Suprapubic skin (tissue), 4 donors: ENCODE measurements at places on chromosomes 3 and 15.
A peak's percentile ranks its signal among the peaks of the same experiment; 100 is the strongest.

DNA sequence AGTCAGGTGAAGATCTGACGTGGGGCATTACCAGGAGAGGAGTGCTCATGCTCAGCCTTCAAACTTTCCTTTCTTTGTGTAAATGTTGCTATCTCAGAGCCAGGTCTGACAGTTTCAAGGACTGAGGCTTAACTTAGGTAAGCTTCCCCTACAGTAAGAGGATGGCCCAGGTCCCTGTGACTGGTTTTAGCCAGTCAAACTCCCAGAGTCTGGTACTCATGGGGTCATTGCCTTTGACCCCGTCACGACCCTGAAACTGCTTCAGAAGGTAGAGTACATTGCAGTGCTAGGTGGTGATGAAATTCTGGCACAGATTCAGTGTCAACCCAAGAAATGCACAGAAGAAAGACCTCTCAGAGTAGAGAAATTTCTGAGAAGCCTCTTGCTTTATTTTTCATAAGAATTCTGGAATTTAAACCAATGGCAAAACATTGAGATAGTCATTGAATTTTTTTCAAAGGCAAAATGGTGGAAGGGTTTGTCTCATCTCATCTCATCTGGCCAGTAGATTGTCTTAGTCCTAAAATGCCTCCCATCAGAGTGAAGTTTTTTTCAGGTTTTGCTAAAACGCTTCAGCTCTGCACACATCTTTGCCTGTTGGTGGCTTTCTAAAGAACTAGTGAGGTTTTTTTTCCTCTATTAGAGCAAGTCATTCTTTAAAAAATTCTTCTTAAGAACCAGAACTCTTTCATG is 23.1 kb downstream of the ZBTB38 start:
- DNase-seq = no peak
- H3K4me1 ChIP-seq = peaks cover 40% of the 10 kb centered on the region
- H3K27ac ChIP-seq = no peak overlapping the region

- no peaks in the 10 kb centered on the region for H3K36me3 ChIP-seq
- H3K4me1 ChIP-seq = no peaks in the 10 kb centered on the region
- no peak overlapping the region for H3K4me3 ChIP-seq
- no peak for DNase-seq
- H3K27ac ChIP-seq = no peak overlapping the region
Measured at GRCh38 chr3:111392894-111393398, 149.1 kb upstream of the CD96 start.

DNA sequence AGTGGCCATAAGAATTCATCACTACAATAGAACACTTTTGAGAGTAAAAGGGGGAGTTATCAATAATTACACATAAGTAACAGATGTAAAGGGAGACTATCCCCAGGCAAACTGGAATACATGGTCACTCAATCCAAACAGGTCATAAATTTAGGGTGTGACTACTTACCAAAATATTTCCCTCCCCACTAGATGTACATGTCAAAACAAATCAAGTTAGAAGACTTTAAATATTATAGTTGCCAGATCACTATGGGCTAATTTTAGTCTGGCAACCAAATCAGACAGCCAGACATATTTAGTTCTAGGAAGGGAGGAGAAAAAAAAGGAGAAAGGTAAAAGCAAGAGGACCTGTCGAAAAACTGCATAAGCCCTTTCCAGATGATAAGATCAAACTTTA is 23.1 kb downstream of the SLC24A5 start:
- DNase-seq = no peak
- H3K4me1 ChIP-seq = peaks cover 5% of the 10 kb centered on the region
- no peaks in the 10 kb centered on the region for H3K27me3 ChIP-seq
- H3K4me3 ChIP-seq = no peak overlapping the region
- no peaks in the 10 kb centered on the region for H3K36me3 ChIP-seq

DNA sequence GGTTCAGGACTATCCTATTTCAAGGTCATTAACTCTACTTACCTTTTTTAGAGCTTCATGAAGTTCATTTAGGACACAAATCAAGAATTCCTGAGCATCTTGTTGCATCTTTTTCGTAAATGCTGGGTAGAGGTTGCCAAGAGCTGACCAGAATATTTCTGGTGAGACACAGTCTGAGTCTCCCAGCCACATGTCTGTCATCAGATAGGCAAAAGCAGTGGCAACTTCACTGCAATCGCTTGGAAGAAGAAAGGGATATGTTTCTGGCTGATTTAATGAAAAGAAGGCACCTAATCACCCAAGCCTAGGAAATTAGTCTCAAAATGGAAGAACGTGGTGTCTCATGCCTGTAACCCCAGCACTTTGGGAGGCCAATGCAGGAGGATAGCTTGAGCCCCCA is 2.9 kb downstream of the USP50 start:
- DNase-seq = no peak
- H3K4me3 ChIP-seq = no peak overlapping the region
- H3K4me1 ChIP-seq = no peaks in the 10 kb centered on the region
- no peaks in the 10 kb centered on the region for H3K27me3 ChIP-seq
- no peak overlapping the region for H3K27ac ChIP-seq

GRCh38 chr15:63938486-63939061 is 104.8 kb upstream of the HERC1 start:
- peaks cover 28% of the 10 kb centered on the region for H3K4me1 ChIP-seq
- no peaks in the 10 kb centered on the region for H3K36me3 ChIP-seq
- no peaks in the 10 kb centered on the region for H3K27me3 ChIP-seq
- H3K27ac ChIP-seq = no peak overlapping the region
- no peak for DNase-seq

DNA sequence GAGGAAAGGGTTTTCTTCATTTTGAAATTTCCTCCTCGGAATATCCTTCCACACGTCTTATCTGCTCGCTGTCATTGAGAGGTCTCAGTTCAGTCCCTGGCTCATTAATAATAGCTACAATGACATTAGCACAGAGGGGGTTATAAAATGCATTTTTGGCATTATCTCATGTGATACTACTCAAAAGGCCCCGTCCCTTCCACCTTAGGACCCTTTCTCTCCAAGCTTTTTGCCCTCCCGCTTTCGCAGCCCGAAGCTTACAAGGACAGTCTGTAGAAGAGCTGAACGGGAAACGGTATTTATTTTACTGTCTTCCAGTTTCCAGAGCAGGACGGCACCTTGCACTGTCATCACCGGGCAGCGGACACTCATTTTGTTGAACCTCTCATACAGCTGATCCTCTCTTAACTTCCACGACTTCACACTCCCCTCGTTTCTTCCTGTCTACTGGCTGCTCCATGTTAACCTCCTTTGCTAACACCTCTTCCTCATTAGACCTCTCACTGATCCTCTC is 5.6 kb upstream of the PLEKHO2 start:
- peaks cover 23% of the 10 kb centered on the region for H3K4me1 ChIP-seq
- H3K27ac ChIP-seq = peak overlapping the region; percentile 38
- H3K4me3 ChIP-seq = peak overlapping the region; percentile 12
- H3K36me3 ChIP-seq = no peaks in the 10 kb centered on the region

GRCh38 chr3:134495980-134496379 is 10.1 kb downstream of the CEP63 start:
- no peaks in the 10 kb centered on the region for H3K4me1 ChIP-seq
- DNase-seq = no peak
- no peak overlapping the region for H3K27ac ChIP-seq
- no peak overlapping the region for H3K4me3 ChIP-seq
- peaks cover 13% of the 10 kb centered on the region for H3K36me3 ChIP-seq

DNA sequence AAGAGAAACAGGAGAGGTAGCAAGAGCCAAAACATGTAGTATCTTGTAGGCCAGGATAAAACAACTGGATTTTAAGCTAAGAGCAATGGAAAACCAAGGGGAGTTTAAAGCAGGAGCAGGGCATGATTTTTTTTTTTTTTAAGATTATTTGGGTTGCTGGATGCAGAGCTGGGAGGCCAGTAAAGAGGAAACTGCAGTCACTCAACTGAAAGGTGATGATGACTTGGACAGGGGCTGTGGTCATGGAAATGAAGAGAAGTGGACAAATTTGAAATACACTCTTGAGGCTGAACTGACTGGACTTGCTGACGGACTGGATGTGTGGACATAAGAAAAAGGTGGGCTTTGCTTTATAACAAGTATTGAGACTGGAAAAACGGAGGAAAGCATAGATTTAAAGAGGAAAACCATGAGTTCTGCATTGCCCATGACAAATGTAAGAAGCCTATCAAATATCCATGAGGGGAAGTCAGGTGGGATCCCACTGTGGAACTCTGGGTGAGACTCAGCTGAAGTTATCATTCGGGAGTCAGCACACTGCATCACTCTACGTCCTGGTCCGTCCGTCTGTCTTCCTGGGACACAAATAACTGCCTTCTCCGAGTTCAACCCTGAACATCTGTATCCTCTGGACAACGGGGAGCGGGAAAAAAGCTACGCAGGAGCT is 688 bp downstream of the XPC start:
- no peaks in the 10 kb centered on the region for H3K27me3 ChIP-seq
- H3K4me3 ChIP-seq = peak overlapping the region; percentile 94
- DNase-seq = no peak
- peak overlapping the region; percentile 98 for H3K27ac ChIP-seq
- H3K36me3 ChIP-seq = peaks cover 6% of the 10 kb centered on the region

- peaks cover 16% of the 10 kb centered on the region for H3K4me1 ChIP-seq
- H3K27ac ChIP-seq = no peak overlapping the region
- H3K4me3 ChIP-seq = no peak overlapping the region
- H3K36me3 ChIP-seq = no peaks in the 10 kb centered on the region
Measured at GRCh38 chr3:100333051-100333450, 1.5 kb upstream of the NIT2 start.

- no peaks in the 10 kb centered on the region for H3K27me3 ChIP-seq
- DNase-seq = no peak
- H3K27ac ChIP-seq = no peak overlapping the region
- H3K4me1 ChIP-seq = peaks cover 22% of the 10 kb centered on the region
Measured at GRCh38 chr3:123590685-123591450, 6.0 kb upstream of the HACD2 start.

- H3K27me3 ChIP-seq = no peaks in the 10 kb centered on the region
- no peak for DNase-seq
- H3K27ac ChIP-seq = no peak overlapping the region
- no peaks in the 10 kb centered on the region for H3K4me1 ChIP-seq
Measured at GRCh38 chr3:159128628-159129027, 326.8 kb downstream of the MFSD1 start.

GRCh38 chr15:70023769-70024491 is 73.8 kb downstream of the TLE3 start:
- no peak for DNase-seq
- H3K36me3 ChIP-seq = no peaks in the 10 kb centered on the region
- H3K27ac ChIP-seq = peak overlapping the region; percentile 22

- no peaks in the 10 kb centered on the region for H3K27me3 ChIP-seq
- no peaks in the 10 kb centered on the region for H3K36me3 ChIP-seq
- H3K27ac ChIP-seq = no peak overlapping the region
- H3K4me3 ChIP-seq = no peak overlapping the region
Measured at GRCh38 chr3:55118451-55118850, 190.6 kb upstream of the LRTM1 start.

- H3K4me3 ChIP-seq = no peak overlapping the region
- DNase-seq = no peak
- H3K36me3 ChIP-seq = peaks cover 48% of the 10 kb centered on the region
- no peaks in the 10 kb centered on the region for H3K27me3 ChIP-seq
- peaks cover 56% of the 10 kb centered on the region for H3K4me1 ChIP-seq
Measured at GRCh38 chr3:52248165-52248541, 2.6 kb downstream of the PPM1M start.

DNA sequence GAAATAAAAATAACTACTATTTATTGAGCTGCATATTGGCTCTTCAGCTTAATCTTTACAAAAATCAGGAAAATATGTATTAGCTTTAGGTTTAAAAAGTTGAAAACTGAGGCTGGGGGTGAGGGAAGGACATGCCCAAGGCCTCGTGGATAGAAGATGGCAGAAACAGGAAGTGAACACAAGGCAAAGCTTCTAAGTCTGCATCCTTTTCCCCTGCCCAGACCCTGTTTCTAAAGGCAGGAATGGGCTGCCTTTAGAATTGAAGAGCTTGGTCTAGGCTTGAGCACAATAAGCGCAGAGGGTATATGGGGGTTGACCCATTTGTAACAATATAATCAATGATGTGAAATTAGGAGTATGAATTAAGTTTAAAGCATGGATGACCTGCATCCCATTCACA is 6.1 kb downstream of the CLDN18 start:
- no peak overlapping the region for H3K4me3 ChIP-seq
- no peaks in the 10 kb centered on the region for H3K27me3 ChIP-seq
- no peaks in the 10 kb centered on the region for H3K36me3 ChIP-seq
- no peak for DNase-seq

- DNase-seq = no peak
- no peaks in the 10 kb centered on the region for H3K27me3 ChIP-seq
- no peak overlapping the region for H3K4me3 ChIP-seq
- no peaks in the 10 kb centered on the region for H3K36me3 ChIP-seq
- H3K4me1 ChIP-seq = peaks cover 37% of the 10 kb centered on the region
Measured at GRCh38 chr3:195440379-195440778, 2.4 kb downstream of the ACAP2 start.

DNA sequence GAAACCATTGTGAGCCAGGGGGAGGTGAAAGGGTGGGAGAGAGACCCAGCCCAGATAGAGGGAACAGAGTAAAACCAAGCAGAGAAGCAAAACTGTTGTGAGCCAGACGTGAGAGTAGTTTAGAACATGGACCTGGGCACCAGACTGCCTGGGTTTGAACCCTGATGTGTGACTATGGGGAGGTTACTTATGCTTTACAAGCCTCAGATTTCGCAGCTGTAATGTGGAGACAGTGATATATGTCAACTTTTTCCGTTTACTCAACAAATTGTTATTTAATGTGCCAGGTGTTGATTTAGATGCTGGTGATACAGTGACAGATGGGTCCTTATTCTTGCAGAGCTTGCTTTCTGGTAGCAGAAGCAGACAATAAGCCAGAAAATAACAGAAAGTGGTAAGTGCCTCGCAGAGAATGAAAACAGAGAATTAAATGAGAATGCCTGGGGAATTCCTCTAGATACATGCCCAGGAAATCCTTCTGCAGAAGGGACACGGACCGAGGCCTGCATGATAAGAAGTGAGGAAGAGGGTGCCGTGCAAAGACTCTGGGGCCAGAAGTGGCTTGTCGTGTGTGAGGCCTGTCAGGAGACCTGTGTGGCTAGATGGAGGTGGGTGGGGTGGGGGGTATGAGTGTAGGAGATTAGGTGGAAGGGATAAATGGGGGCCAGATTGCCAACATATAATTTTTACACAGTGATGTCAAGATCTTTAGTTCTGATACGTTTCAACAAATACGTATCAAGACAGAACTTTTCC is 15.0 kb downstream of the KAT2B start:
- H3K27ac ChIP-seq = peak overlapping the region; percentile 56
- no peaks in the 10 kb centered on the region for H3K36me3 ChIP-seq
- peaks cover 65% of the 10 kb centered on the region for H3K4me1 ChIP-seq

- no peak for DNase-seq
- H3K4me1 ChIP-seq = peaks cover 5% of the 10 kb centered on the region
- no peak overlapping the region for H3K27ac ChIP-seq
- no peak overlapping the region for H3K4me3 ChIP-seq
Measured at GRCh38 chr3:81554388-81554787, 207.1 kb downstream of the GBE1 start.
